ENCODE measurements at places on chromosomes 16 and 17.

GRCh38 chr16:24800586-24800985 is 45.2 kb upstream of the SLC5A11 start:
- no peak for DNase-seq

GRCh38 chr17:81814748-81815645 is 11.0 kb downstream of the GCGR start:
- DNase-seq = no peak

DNA sequence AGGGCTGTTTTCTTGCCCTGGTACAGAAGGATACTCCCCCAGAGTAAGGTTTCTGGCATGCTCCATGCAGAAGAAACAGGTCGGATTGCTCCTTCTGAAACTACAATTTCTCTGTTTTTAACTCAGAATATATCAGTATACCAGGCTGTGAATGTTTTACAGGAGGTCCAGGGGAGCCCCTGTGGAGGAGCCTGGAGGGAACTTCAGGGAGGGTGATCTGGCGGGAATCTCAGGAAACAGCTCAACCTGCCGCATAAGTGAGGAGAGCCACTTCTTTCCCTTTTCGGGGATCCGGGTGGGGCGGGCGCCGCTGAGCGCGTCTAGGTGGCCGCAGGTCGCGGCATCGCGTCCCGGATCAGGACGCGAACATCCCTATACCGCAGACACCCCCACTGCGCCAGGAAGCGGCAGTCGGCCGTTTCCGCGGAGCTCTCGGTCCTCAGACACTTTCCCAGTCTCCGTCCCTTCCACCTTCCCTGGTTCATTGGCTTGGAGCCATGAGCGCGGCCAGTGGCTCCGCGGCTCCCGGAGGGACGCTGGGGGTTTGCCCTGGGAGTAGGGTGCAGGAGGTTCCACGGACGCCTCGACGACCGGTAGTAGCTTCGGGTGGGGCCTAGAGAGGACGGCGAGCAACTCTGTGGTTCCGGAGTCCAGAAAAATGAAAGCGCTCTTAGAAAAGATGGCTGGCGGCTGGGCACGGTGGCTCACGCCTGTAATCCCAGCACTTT is 3.1 kb upstream of the ZNF764 start:
- no peak for DNase-seq

GRCh38 chr17:65586899-65587298 is 25.5 kb upstream of the AXIN2 start:
- no peak for DNase-seq

- no peak for DNase-seq
Measured at GRCh38 chr17:74862108-74862901, 2.6 kb upstream of the GRIN2C start.

GRCh38 chr16:53789137-53789536 is 85.2 kb downstream of the FTO start:
- no peak for DNase-seq

DNA sequence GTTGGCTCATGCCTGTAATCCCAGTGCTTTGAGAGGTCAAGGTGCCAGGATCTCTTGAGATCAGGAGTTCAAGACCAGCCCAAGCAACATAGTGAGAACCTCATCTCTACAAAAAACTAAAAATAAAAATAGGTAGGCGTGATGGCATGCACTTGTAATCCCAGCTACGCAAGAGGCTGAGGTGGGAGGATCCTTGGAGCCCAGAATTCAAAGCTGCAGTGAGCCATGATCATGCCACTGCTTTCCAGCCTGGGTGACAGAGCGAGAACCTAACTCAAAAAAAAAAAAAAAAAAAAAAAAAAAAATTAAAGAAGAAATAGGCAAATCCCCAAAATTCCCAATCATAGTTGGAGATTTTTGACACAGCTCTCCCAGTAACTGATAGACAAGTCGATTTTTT is 32.2 kb upstream of the SRCIN1 start:
- DNase-seq = no peak

DNA sequence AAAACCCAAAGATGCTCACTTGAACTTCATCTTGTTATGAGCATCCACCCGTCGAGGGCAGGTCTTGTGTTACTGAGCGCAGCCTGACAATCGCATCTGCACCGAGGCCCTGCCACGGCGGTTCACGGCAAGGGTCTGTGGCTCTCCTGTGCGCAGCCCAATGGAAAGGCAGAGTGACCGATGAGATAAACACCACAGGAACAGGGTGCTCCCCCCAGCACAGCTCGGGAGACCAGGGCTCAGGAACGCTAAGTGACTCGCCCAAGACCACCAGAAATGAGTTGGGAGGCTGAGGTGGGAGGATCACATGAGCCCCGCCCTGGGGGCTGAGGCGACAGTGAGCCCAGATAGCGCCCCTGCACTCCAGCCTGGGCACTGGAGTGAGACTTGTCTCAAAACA is 134.7 kb downstream of the ANKRD11 start:
- no peak for DNase-seq

DNA sequence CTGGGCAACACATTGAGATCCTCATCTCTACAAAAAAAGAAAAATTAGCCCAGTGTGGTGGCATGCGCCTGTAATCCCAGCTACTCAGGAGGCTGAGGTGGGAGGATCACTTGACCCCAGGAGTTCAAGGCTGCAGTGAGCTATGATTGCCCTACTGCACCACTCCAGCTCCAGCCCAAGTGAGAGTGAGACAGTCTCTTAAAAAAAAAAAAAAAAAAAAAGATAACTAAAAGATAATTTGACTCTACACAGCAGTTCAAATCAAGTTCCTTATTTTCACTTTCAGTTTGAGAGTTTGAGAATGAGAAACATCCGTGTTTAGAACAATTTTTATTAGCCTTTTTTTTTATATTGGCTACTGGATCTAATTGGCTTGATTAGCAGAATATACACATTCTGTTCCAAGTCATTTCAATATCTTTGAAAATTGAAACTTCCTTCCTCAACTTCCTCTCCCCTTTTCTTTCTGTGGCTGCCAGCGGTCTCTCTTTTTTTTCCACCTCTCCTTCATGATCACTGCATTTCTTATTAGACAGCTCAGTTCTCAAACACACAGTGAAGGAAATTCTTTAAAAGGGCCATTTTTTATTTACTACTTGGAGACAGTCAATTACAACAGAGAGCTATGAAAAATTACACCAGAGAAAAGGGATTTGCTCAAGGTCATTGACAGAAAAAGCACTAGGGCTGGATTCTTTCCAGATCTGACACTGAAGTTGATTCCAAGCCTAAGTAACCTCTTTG is 4.5 kb upstream of the ACSF2 start:
- DNase-seq = no peak

DNA sequence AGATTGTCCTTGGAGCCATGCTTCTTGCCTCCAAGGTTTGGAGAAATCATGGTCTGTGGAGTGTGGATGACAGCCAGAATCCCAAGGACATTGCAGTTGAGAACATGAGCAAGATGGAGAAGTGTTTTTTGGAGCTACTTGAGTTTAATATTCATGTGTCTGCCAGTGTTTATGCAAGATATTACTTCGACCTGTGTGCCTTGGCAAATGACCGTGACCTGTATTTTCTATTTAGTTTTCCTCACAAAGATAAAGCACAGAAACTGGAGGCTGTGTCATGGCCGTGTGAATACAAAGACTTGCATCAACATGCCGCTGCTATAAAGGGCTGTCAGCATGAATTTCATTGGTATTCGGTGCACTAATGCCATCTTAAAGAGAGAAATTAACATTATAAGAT is 9.0 kb downstream of the GGA2 start:
- DNase-seq = no peak

DNA sequence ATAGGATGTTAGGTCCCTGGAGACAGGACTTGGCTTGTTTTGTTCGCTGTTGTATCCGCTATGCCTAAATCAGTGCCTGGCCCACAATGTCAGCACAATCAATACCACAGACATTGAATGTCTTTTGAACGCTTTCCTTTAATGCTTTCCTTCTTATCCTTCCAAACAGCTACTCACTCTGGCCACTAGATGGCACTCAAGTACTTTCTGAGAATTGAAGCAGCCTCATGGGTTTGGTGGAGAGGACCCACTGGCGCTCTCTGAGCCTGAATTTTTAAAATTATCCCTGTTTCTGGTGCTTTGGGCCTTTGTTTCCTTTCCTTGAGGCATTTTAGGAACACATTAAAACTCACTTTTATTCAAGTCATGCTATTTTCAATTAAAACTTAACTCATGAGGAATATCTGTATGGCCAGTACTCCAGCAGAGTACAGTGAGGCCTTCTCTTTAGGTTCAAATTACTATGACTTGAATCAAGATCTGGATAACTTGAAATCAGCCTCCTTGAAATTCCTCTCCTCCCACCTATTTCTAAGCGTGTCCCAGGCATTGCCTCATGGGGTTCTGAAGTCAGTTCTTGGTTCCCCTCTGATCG is 3.2 kb upstream of the NLRP1 start:
- no peak for DNase-seq

- no peak for DNase-seq
Measured at GRCh38 chr16:79066561-79066960, 534.0 kb downstream of the MAF start.

GRCh38 chr17:17503566-17504130 is 7.5 kb upstream of the RASD1 start:
- DNase-seq = no peak

DNA sequence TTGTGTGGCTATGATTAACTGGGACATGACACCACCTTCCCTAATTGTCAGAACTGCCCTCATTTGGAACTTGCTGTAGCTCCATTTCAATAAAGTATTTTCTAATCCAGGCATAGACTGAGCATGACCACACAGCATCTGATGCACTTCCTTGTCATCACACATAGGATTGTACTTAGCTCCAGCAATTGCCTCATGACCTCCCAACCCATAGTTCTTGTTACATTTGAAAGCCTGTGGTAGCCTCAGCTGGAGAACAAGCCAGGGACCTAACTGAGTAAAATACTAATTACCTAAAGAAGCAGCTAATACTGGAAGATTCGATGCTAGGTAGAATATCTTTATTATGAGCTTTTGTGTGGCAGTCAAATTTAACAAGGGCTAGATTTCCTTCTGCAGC is 187.3 kb upstream of the KIF2B start:
- no peak for DNase-seq

- DNase-seq = no peak
Measured at GRCh38 chr17:79922116-79922601, 82.9 kb upstream of the CBX4 start.

DNA sequence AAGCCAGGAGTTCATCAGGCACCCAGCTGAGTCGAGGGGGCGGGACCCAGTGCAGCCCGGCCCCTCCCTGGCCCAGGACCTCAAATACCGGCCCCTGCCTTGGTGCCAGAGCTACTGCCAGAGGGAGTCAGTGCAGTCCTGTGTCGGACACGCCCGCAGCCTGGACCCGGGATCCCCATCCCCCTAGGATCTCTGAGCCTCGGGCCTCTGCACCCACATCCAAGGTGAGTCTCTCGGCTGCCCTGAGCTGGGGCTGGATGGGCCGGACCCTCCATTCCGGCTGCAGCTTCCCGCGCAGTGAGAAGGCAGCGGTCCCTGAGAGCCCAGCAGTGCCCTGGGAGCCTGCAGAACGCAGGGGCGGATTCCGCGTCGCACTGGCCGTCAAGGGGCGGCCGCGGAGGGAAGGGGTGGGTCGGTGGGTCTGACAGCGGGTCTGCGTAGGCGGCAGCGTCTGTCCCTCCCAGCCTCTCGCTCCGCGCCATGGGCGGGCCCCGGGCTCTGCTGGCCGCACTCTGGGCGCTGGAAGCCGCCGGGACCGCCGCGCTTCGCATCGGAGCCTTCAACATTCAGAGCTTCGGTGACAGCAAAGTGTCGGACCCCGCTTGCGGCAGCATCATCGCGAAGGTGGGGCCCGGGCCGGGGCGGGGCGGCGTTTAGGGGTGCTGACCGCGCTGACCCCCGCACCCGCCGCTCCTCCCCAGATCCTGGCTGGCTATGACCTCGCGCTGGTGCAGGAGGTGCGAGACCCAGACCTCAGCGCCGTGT is at the start of gene DNASE1L2:
DNASE1L2 (plus strand) TSS at position 108 of the 765 bp plus-strand sequence; CDS start at position 481, 373 bp downstream.
- no peak for DNase-seq

GRCh38 chr17:82216301-82217119 is 3.9 kb upstream of the CCDC57 start:
- DNase-seq = peak; percentile 70

- no peak for DNase-seq
Measured at GRCh38 chr17:57541472-57542394, 203.4 kb downstream of the CCDC182 start.

DNA sequence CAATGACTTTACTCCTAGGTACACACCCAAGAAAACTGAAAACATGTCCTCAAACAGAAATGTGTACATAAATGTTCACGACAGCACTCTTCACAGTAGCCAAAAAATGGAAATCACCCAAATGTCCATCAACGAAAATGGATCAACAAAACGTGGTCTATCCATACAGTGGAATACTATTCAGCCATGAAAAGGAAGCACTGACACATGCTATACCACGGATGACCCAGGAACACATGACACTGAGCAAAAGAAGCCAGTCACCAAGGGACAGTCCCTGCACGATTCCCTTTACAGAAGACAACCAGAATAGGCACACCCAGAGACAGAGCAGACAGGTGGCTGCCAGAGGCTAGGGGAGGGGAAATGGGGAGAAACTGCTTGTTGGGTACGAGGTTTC is 11.3 kb downstream of the ZNF500 start:
- DNase-seq = no peak

DNA sequence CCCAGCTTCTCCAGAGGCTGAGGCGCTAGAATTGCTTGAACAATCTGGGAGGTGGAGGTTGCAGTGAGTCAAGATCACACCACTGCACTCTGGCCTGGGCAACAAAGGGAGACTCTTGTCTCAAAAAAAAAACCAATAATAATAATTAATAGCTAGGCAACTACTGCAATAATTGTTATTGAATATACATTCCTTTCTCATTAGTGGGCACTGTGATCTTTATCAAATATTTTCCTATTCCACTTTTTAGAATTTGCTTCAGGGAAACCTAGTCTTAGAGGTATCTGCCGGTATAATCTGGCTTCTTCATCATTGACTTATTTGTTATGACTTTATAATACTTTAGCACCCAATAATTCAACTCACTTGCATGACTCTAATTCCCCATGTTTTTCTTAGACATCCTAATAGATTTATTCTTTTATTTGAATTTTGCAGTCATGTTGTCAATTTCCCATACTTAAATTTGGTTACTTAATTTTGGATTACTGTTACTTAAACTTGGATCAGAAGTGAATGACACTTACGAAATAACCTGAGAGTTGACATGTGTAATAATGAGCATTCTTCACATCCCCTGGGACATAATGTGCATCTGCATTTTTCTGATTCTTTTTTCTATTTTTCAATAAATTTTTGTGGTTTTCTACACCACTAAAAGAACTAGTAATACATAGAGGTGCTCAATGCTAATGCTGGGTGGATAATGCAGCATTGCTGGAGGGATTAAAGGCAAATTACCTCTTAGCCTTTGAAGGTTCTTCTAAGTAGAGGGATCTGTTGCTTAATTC is 25.0 kb upstream of the KCNJ16 start:
- DNase-seq = no peak

GRCh38 chr16:74650966-74651567 is 15.6 kb downstream of the RFWD3 start:
- DNase-seq = no peak
